A673 (cell line): ENCODE measurements at places on chromosomes 12 and 14. TPM values are rescaled to one million over a fixed set of nuclear protein-coding genes. Genes with fewer than 3 reads are reported as not detected.

- no peak for DNase-seq
These were observed 486.9 kb downstream of the SOX5 start for GRCh38 chr12:23462546-23462945.

- DNase-seq, result peak; percentile 86
These were observed 6.2 kb downstream of the AMN start for GRCh38 chr14:102928412-102929240.

- DNase-seq, result peak; percentile 91
These were observed 253.7 kb downstream of the GRIN2B start for GRCh38 chr12:13727707-13728195.

DNA sequence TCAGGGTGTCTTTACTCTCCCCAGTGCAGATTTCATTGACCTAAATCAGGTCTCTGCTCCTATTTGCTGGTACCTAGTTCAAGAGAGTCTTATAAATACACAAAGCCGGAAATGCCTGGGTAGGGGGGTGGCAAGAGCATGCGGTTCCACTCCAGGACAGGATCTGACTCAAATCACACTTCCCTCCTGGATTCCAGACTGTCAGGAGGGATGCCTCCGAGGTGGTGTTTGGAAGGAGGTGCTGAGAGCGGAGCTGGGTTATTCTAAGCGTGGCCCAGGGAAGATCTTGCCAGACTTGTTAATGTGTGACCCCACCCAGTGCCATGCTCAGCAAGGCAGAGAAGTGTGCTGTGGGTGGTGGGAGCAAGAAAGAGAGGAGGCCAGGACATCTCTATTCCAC is 49.8 kb downstream of the B4GALNT3 start:
- peak; percentile 79 for DNase-seq

DNA sequence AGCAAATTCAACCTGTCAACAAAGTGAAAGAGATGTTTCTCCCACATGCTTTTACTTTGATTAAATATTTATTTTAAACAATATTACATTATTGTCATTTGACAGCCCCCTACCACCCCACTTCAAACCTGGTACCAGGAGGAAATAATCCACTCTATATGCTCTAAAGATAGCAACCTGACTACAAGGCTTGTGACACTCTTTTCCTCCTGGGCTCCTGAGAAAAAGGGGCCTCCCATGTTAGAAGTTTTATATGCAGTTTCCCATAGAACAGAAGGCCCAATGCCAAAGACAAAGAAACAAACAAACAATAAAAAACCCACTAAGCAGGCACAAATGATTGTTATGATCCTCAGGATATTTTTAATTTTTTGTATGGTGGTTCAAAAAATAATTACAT is 73.6 kb downstream of the RPS29 start:
- DNase-seq, result no peak

GRCh38 chr12:117966511-117966910 is 2.3 kb downstream of the KSR2 start:
- DNase-seq, result no peak

- DNase-seq, result peak; percentile 96
These were observed at the start of gene SPPL3 for GRCh38 chr12:120904197-120904773. Gene SPPL3, minus strand, starts transcription at chr12:120904358. Its CDS starts 491 bp downstream, at chr12:120903867.

- DNase-seq, result no peak
These were observed 97.7 kb downstream of the MYF5 start for GRCh38 chr12:80814453-80814852.

DNA sequence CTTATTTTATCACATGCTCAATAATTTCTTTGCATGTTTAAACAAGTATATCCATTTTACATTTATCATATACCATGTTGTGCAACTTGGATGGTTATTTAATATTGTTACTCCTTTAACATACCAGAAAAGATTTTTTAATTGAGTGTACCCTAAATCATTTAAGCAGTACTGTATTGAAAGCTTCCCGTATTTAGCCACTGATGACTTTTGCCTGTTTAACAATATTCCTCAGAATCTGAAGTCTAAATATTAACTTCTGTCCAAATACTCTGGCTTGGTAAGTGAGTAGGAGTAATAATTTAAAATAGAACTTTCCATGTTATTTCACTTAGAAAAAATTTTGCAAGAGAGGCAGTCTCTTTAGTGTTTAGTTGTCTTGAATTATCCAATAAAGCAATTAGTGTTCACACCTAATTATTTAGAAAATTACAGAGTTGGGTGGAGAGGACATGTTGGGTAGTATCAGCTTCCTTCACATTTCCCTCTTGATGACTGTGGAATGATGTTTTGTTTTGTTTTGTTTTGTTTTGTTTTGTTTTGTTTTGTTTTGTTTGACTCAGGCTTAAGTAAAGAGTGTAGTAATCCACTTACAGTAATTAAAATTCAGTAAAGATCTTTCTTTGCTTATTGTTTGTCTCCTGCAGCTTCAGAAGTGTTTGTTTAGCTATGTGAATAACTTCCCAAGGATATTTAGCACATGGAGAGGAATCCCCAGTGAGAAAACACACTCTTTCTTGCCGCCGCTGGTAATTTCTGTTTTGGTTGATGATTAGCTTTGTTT is 59.5 kb downstream of the DAAM1 start:
- no peak for DNase-seq

- DNase-seq, result no peak
These were observed 125.8 kb downstream of the KTN1 start for GRCh38 chr14:55705651-55706364.

DNA sequence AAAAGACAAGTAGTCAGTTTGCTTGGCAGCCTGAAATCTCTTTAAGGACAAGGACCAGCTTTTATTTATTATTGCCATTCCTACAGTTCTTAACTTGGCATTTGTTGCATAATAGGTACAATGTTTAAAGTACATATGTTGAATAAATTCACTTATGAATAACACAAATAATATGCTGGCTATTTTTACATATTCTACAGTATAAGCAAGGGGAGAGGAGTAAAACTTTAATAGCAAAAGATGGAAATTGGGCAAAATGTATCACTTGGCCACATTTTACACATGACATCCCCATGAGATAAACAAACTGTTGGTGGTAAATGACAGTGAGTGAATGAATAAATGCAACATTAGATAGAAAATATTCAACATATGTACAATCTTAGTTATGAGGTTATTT is 333.1 kb downstream of the DIO2 start:
- no peak for DNase-seq

- no peak for DNase-seq
These were observed 41.6 kb downstream of the CHST11 start for GRCh38 chr12:104498211-104498801.

DNA sequence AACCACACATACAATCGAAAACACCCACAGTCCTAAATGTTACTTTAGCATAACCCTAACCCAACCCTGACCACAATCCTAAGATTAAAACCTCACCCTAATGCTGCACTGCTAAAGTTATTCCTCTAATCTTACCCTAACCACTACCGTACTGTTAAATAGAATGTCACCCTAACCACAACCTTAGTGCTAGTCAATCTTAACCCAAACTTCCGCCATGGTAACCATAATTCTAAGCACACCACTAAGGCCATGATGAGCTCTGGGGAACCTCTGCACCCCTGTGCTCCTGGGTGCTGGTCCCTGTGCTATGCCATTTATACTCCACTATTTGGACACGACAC is 38.0 kb downstream of the LTBP2 start:
- no peak for DNase-seq

GRCh38 chr12:52584156-52584682 is 10.6 kb upstream of the KRT74 start:
- no peak for DNase-seq

DNA sequence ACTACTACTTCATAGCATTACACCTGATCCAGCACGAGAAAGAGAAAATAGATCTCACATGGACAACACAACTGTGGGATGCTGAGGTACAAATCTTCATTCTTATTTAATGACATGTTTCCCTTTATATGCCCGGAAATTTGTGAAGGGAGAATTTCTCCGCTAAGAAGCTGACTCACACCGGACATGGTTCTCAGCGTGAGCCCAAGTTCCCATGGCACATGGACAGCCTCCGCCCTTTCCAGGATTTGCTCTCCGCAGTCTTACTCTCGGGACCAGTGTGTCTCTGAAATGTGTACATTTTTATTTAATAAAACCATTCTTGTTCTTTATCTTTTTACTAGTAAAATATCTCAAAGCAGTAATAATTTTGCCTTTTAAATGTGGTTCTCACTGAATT is 1154.8 kb downstream of the TMEM121 start:
- DNase-seq, result peak; percentile 86

- DNase-seq, result no peak
These were observed 55.9 kb downstream of the C14orf132 start for GRCh38 chr14:96095058-96095457.

DNA sequence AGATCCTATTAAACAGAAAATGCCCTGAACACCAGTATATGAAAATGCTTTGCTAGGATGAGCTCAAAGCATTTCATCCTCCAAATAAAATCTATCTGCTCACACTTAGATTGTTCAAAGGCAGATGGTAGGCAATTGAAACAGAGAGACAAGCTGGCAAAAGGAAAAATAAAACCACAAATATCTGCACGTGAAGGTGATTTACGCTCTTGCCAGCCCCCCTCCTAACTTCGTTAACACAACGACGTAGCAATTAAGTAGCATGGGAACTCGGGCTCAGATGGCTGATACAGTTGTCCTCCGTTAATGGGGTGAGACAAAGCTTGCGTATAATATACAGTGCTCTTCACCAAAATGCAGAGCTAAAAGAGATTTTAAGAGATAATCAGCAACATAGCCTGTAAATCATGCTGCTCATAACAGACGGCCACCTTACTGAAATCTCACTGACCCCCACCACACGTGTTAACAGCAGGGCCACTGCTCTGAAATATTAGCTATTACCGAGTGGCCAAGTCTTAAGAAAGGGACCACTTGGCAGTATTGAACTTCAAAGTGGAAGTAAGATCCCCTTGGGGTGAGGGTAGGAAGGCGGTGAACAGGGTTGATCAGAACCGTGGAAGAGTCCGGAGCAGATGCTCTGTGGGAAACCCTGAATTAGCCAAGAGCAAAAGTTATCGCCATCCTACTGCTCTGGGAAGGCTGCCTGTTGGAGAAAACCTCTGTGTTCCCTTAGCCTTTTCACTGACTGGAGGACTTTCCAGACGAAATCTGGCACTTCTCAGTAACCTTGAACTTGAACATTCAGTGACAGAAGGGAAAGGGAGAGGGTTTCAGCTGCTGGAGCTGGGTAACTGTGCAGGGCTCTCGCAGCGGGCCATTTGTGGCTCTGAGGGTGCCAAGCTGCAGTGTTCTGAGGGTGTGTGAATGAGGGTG is 23.1 kb downstream of the ETV6 start:
- no peak for DNase-seq

DNA sequence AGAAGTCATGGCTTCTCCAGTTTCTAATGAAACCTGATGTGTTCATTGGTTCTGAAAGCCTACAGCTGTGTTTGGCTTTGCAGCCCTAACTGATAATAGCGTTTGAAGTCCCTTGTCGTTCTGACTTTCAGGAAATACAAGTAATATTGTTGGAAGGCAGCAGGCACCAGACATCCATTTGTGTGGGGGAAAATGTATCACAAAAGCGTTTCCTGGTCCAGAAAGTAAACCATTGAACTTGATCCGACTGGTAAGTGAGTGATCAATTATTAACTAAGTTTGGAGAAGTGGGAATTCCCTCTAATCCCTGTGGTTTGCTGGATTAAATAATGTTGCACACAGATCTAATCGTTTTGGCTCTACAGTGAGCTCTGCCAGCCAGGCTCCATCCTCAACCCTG is 77.3 kb upstream of the LTA4H start:
- DNase-seq, result no peak

DNA sequence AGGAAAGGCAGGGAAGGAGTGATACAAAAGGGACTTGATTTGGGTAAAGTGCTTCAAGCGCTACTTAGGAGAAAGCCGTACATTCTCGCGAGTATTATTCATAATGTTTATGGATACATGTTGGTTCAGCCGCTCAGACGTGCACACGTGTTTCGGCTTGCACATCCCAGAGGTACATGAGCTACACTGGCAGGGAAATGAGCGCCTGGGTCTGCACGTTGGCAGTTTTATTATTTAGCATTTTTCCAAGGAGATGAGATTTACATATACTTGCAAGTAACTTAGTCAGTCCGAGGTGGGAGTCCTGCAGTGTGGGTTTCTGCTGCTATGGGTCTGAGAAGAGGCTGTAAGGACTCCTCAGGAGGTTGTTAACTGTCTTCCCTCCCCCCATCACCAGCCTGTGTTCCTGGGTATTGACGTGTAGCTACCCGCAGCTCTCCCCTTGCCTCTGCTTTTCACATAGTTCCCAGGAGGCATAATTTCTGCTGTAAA is 1.5 kb downstream of the PRKCH start:
- DNase-seq, result no peak

- no peak for DNase-seq
These were observed 334.1 kb downstream of the ALG10 start for GRCh38 chr12:34356233-34356987.

GRCh38 chr12:90129366-90130030 is 420.9 kb upstream of the ATP2B1 start:
- no peak for DNase-seq

DNA sequence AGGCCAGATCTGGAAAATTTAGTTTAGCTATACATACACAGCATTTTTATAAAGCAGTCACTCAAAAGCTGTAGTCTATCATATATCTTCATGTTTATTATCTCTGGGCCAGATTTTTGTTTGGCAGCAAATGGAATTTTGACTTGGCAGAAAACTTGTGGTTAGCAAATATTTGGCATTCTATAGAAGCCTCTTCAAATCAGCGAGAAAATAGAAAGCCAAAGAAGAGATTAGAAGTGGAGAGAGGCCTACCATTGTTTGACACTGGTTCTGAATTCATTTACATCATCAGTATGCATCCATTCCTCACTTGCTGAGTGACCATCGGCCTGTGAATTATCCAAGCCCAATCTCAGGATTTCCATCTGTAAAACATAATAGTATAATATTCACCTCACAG is 1077.6 kb downstream of the GALC start:
- no peak for DNase-seq

DNA sequence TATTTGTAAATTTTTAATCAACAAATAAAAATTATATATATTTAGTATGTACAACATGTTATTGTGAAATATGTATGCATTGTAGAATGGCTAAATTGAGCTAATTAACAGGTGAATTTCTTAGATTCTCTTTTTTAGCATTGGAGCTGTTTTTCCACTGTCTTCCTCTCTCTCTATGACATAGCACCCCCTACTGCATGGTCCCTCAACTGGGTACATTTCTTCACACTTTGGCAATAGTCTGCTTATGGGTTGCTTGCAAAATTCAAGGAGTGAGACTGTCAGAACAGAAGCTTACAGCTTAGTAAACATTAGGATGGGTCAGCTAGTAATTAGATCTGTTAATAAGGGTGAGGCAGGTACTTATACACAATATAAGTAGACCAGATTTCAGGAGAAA is 658.5 kb upstream of the MGAT4C start:
- DNase-seq, result peak; percentile 62

SOX5 gene
- total RNA-seq, result 11.9 and 16.5 TPM in 2 replicates

NXPH4 gene
- total RNA-seq, result 4.8 and 6.0 TPM in 2 replicates

HSPB8 gene
- 0.13 and 0.42 TPM in 2 replicates for total RNA-seq

ESYT1 gene
- total RNA-seq, result 90.0 and 107 TPM in 2 replicates

OAS1 gene
- total RNA-seq, result 12.4 and 15.6 TPM in 2 replicates

CPNE6 gene
- total RNA-seq, result not detected in 2 replicates

SLC35F4 gene
- 0.59 TPM in 1 of 2 replicates, not detected in the other for total RNA-seq

SPTB gene
- 0.43 and 0.70 TPM in 2 replicates for total RNA-seq

KLRK1 gene
- total RNA-seq, result 0.17 TPM in 1 of 2 replicates, not detected in the other

JDP2 gene
- total RNA-seq, result 5.9 and 10.7 TPM in 2 replicates

ABHD12B gene
- total RNA-seq, result 0.37 and 0.74 TPM in 2 replicates

RND1 gene
- total RNA-seq, result 2.0 and 2.7 TPM in 2 replicates

SYNDIG1L gene
- not detected in 2 replicates for total RNA-seq

DLGAP5 gene
- total RNA-seq, result 143 and 144 TPM in 2 replicates

CCDC197 gene
- not detected in 2 replicates for total RNA-seq

HCAR3 gene
- 0.37 TPM in 1 of 2 replicates, not detected in the other for total RNA-seq
